ENCODE measurements at places on chromosomes 1 and 21.

DNA sequence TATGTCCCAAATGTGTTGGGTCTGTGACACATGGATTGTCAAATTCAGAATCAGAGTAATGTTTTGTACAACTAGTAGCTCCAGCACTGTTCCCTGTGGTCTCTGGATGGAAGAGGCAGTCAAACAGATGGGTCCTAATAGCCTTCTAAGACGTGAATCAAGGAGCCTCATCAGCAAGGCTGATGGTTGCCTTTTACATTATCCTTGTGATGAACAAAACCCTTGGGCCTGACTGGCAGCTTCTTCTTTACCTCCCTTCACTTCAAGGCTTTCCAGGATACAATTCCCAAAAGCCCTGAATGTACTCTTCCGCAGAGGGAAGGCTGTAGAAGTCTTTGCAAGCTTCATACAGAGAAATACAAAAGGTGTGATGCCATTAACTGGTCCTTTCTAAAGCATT is 633.3 kb downstream of the USP25 start:
- DNase-seq, result no peak

DNA sequence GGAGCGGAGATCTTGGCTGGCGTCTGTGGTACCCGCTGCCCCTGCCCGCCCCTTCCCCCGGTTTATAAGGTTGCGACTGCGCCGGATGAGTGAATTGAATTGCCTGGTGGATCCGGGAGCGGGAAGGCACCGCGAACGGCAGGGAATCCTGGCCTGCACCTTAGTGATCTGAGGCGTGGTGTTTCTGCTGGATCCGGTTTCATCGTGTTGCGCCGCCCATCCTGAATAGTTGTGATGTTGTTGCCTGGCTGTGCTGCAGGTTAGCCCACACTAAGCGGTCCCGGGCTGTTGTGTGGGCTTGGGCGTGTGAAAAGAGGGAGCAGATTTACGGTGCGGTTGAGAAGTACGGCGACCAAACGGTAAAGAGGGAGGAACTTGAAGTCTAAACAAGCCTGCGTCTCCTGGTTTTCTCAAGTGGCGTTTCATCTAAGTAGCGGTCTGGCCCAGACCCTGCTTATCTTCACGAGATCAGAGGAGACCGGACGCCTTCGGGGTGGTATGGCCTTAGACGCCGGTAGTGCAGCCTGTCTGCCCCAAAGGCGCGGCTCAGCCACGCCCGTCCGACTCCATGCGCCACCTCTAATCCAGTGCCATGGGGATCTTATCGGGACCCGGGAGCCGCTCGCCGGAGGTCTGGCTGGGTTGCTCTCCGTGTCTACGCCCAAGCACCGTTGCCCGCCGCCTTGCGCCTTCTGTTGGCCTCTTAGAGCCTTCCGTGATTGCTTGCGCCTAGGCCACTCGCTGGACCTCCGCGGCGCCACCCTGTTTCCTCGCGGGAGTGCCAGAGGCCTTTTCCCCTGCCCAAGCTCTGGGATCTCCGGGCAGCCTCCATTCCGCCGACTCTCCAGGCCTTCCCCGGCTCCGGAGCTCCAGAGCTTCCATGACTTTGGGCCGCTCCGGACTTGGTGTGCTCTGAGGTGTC is 87.5 kb upstream of the RHOU start:
- no peak for DNase-seq

- no peak for DNase-seq
Measured at GRCh38 chr1:54850069-54850730, 36.8 kb downstream of the DHCR24 start.

DNA sequence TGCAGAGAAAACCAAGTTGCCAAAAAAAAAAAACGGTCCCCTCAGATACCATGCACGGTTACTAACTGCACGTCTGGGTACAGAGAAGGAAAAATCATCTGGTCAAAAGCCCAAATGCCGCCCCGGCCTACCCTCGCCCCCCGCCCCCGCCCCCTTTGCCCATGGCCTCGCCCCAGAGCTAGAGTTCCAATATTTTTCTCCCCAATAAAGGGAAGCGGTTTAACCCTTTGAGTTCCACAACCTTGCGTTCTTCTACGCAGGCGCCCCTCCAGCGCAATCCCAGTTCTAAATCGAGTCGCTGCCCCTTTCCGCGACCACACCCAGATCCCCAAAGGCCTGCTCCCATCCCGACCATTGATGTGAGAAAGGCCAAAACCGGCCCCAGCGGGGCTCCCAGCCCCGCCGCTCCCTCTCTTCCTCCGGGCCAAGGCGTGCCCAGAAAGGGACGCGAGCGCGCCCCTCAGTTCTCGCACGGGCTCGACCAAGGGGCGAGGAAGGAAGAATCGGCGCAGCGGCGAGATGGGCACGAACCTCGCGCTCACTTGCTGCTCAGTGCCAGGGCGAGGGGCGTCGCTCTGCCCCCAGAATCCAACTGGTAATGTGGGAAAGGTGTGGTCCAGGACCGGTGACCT is 797 bp downstream of the WDR47 start:
- DNase-seq, result no peak

DNA sequence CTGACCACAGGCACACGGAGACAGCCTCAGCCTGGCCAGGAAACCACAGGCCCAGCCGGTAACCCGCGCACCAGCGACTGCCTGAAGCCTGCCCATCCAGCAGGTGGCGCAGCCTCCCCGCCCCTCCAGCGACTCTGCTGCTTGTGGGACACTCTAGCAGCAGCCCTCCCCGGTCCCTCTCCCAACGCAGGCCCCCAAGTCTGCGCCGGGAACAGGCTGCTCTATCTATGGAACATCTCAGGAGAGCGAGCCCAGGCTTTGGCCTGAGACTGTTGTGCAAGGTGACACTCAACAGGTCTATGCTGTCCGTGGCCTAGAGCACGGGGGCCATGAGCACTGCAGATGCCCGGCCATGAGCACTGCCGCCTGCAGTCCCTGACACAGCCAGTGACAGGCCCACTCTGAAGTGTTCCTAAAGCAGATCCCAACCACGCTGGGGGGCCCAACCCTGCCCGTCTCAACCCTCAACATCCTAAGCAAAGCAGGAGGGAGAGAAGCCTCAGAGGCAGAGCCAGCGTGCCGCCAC is 28.4 kb downstream of the WDR4 start:
- no peak for DNase-seq

DNA sequence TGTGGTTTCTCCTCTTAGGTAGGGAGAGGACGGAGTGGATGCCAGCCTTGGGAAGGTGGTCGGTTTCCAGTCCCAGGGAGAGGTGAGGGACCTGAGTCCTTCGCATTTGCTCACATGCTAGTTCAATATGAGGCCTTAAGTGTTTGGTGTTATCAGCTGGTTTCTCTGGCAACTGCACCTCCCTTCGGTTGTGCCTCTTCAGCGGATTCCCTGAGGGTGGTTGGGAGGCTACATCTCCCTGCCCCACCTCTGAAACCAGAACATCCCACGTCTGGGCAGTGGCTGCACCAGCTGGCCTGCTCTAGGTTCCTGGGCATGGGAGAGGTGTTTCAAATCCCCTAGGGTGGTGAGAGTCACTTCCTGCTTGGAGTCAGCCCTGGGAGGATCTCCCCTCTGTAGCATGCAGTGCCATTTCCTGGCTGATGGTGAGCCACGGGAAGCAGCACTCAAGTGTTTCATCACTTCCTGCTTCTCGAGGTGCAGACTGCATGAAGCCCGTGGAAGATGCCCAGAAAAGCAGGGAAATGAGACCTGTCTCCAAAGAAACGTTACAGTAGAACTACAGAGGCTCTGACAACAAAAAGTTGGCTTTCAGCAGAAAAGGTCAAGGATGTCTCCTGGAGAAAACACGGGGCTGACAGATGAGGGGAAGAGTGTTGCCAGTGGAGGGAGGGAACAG is 4.5 kb downstream of the TMEM125 start:
- DNase-seq, result no peak

- DNase-seq, result no peak
Measured at GRCh38 chr21:32753818-32754585, 17.6 kb downstream of the PAXBP1 start.

GRCh38 chr1:58162952-58163550 is 383.5 kb downstream of the OMA1 start:
- DNase-seq, result no peak

GRCh38 chr1:77832901-77833300 is 53.5 kb downstream of the MIGA1 start:
- no peak for DNase-seq

DNA sequence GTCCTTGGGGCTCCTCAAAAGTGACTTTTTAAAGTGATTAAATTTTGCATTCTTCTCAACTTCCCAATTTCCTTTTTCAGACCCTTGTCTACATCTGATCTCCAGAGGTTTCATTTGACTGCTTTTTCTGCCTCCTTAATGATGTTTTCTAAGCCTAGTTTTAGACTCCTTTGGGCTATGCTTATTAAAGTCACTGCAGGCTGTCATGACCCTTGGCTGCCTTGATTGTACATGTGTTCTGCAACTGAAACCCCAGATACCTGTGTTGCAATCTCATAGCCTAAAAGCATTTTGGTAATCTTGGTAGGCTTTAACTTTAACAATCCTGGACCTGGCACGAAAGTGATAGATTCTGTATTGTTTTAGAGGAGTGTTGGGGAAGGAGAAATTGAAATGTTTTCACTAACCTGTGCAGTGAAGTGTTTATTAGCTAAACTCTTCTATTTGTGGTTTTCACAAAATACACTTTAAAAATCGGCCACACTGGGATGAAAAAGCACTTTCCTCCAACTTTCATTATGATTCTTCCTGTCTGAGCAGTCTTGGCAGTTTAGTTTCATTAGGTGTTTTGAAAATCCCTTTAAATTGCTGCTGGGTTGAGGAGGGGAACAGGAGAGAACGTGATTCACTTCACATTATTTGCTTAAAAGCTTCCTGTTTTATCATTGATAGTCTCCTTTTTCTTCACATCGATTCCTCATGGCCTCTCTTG is 4.9 kb downstream of the MACO1 start:
- DNase-seq, result no peak

DNA sequence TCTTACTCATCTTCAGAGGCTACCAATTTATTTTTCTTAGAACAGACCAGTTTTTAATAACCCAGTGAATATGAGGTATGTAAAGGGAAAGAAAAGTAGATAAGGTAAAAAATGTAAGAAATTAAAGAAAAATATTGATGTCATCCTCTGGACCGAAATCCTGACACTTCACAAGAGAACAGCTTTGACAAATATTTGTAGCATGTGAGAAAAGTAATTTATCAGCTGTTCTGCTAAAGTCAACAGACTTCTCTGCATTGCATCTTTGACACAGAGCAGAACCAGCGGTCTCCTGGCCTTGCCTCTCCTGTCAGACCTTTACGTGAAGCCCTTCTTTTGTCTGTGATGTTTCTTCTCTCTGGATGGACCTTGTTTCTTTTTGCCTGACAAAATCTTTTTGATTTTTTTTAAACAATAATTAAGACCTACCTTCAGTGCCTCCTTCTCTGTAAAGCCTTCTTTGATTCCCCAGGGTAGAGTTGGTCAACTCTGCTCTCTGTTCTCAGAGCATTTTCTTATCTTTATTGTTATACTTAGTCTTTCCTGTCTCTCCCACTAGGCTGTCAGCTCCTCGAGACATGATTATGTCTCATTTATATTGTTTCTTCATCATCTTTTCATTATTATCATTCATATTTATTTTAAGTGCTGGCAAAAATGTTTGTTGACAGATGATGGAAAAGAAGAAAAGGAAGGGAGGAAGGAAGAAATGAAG is 35.4 kb downstream of the RGS4 start:
- no peak for DNase-seq

DNA sequence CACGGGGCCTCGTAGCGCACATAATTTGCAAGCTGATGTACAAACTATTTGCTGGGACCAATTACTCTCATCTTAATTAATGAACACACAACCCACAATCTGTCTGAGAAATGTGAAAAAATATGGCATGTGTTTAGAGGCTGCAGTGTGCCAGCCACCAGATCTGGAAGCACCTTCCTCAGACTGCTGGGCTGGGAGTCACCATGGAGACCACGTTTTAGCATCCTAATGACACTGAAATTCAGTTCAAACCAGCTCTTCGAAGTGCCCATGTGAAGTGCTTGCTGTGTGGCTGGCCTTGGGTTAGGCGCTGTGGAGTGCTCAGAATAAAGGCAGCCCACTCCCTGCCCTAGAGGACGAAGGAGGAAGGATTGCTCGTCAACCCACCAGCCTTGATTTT is 482.4 kb downstream of the OMA1 start:
- DNase-seq, result no peak

DNA sequence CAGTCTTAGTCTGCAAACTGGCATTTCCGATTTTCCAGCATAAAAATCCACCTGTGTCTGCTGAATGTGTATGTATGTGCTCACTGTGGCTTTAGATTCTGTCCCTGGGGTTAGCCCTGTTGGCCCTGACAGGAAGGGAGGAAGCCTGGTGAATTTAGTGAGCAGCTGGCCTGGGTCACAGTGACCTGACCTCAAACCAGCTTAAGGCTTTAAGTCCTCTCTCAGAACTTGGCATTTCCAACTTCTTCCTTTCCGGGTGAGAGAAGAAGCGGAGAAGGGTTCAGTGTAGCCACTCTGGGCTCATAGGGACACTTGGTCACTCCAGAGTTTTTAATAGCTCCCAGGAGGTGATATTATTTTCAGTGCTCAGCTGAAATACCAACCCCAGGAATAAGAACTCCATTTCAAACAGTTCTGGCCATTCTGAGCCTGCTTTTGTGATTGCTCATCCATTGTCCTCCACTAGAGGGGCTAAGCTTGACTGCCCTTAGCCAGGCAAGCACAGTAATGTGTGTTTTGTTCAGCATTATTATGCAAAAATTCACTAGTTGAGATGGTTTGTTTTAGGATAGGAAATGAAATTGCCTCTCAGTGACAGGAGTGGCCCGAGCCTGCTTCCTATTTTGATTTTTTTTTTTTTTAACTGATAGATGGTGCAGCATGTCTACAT is 2.5 kb upstream of the OLFML3 start:
- no peak for DNase-seq

DNA sequence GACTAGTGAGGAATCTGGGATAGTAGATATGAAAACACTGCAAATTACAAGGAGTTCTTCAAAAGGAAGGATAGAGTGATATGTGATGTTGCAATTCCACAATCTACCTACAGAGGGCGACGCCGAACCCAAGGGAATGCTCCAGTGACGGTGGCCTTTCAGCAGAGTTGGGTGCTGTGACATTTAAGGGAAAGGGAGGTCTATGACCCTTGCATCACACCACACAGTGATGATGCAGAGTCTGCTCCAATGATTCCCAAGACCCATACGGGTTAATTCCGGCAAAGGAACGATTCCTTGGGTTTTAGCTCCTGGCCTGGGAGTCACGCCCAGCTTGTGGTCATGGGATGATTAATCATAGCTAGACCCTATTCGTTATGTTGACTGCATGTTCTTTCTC is 123.0 kb upstream of the IGSF21 start:
- DNase-seq, result no peak
